ENCODE measurements at places on chromosomes 3 and 15.

DNA sequence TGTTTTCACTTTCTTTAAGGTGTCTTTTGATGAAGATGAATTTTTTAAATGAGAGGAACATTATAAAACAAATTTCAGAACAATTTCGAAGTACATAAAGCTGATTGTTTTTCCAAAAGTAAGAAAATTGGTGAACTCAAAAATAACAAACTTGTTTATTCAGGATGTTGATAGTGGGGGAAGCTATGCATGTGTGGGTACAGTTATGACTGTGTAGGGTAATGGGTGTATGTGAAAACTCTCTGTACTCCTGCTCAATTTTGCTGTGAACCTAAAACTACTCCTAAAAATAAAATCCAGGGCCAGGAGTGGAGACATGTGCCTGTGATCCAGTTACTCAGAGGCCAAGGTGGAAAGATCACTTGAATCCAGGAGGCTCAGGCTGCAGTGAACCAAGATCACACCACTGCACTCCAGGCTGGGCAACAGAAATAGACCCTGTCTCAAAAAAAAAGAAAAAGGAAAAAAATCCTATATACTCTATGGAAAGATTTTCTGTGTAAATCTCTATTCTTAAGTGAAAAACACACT is 37.2 kb downstream of the PIK3CB start:
- DNase-seq, result no peak
- no peaks in the 10 kb centered on the region for H3K27me3 ChIP-seq
- H3K4me1 ChIP-seq, result no peaks in the 10 kb centered on the region

GRCh38 chr3:50525191-50525910 is 21.9 kb upstream of the CACNA2D2 start:
- H3K4me1 ChIP-seq, result no peaks in the 10 kb centered on the region
- no peak overlapping the region for H3K27ac ChIP-seq
- no peak for DNase-seq
- H3K4me3 ChIP-seq, result no peak overlapping the region
- H3K27me3 ChIP-seq, result no peaks in the 10 kb centered on the region
- no peaks in the 10 kb centered on the region for H3K36me3 ChIP-seq

DNA sequence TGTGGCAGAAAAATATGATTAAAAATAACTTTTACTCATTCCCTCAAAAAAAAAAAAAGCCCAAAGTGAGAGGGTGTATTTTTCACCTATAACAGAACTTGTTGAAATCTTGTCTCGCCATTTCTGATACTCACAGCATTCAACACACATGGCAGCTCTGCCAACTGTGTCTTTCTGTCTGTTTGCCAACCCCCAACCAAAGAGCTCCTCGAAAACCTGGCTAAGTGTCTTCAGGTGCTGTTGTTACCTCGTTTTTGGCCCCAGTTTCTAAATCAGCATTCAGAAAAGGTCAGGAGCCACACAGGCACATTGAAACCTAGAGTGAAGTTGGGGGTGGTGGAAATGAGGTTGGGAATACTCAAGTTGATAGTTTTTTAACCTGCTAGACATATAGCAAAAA is 123.5 kb downstream of the TMEM108 start:
- DNase-seq, result no peak
- no peaks in the 10 kb centered on the region for H3K36me3 ChIP-seq
- H3K4me1 ChIP-seq, result no peaks in the 10 kb centered on the region
- H3K27ac ChIP-seq, result no peak overlapping the region
- no peaks in the 10 kb centered on the region for H3K27me3 ChIP-seq

DNA sequence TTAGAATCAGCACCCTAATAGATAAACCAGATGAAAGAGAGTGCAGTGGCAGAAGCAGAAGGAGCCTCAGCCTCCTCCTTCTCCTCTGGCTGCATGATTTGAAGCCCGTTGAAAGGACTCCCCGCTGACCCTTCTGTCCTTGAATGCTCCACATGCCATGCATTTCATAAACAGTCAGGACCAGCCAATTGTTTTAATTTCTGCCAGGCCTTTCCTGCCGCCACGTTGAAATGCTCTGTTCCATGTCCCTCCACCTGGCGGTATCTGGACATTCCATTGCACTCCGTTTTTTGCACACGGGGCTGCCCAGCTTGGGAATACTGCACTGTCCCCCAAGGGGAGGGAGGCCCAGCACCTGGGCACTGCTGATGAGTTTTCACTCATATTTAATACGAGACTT is 35.2 kb upstream of the GLCE start:
- H3K4me3 ChIP-seq, result no peak overlapping the region
- no peaks in the 10 kb centered on the region for H3K4me1 ChIP-seq
- no peaks in the 10 kb centered on the region for H3K36me3 ChIP-seq
- no peaks in the 10 kb centered on the region for H3K27me3 ChIP-seq

- no peak overlapping the region for H3K4me3 ChIP-seq
- H3K27me3 ChIP-seq, result no peaks in the 10 kb centered on the region
- no peaks in the 10 kb centered on the region for H3K4me1 ChIP-seq
- no peaks in the 10 kb centered on the region for H3K36me3 ChIP-seq
- DNase-seq, result no peak
Measured at GRCh38 chr3:61371123-61371522, 119.9 kb upstream of the FHIT start.

DNA sequence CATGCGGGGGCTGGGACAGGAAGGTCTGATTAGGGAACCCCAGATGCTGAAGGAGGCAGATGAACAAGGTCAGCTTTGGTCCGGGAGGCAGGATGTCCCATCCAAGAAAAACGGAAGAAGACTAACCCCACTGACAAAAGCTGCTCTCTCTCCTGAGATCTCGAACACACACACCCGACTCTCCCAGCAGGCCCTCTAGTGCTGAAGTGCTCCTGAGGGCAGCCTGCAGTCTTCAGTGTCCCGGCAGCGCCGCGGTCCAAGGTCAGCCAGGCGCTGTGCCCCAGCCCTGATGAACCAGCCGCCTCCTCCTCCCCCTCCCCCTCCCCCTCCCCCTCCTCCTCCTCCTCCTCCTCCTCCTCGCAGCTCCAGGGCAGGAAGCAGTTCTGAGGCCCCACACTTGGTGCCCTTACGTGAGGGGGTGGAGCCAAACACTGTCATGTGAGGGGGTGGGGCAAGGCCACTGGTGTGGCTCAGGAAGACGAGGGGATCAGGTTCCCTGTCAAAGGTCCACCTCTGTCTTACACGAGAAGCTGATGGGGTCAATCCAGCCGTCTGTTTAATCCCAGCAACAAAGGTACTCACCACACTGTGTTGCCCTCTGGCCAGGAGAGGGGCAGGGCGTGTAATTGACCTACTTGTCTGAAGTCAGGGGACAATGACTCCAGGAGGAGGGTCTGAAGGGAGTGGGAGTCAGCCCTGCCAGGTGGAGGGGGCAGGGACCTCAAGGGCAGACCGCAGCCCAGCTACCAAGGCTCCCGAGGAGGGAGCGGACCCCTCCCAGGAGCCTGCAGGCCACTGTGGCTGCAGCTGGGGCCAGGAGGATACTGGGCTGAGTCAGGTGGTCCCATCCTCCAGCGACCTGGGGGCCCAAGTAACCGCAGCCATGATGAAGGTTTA is 34.3 kb downstream of the PRR23E start:
- no peaks in the 10 kb centered on the region for H3K36me3 ChIP-seq
- DNase-seq, result no peak
- H3K4me1 ChIP-seq, result no peaks in the 10 kb centered on the region
- no peak overlapping the region for H3K27ac ChIP-seq

Measured in Peyer's patch (tissue), 4 donors.